Stimulated activated CD8-positive, alpha-beta memory T cell treated with anti-CD3 and anti-CD28 coated beads, Interleukin-4, amount 100 ng/mL, for 48 hours (primary cell): ENCODE measurements at places on chromosomes 6 and 20.

DNA sequence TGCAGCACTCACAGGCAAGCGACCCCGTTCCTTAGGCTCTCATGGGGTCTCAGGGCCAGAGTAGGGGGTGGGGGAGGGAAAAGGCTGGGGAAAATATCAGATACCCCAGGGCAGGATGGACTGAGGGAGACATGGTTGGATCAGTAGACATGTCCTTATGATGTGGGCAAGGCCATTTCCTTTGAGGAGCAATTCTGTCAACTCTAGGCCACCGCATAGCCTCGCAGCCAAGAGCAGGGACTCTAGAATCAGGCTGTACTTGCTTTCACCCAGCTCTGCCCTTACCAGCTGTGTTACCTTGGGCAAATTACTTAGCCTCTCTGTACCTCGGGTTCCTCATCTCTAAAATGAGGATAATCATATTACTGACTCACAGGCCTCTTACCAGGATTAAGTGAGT is 2.2 kb upstream of the MAPK13 start:
- no peak for DNase-seq

DNA sequence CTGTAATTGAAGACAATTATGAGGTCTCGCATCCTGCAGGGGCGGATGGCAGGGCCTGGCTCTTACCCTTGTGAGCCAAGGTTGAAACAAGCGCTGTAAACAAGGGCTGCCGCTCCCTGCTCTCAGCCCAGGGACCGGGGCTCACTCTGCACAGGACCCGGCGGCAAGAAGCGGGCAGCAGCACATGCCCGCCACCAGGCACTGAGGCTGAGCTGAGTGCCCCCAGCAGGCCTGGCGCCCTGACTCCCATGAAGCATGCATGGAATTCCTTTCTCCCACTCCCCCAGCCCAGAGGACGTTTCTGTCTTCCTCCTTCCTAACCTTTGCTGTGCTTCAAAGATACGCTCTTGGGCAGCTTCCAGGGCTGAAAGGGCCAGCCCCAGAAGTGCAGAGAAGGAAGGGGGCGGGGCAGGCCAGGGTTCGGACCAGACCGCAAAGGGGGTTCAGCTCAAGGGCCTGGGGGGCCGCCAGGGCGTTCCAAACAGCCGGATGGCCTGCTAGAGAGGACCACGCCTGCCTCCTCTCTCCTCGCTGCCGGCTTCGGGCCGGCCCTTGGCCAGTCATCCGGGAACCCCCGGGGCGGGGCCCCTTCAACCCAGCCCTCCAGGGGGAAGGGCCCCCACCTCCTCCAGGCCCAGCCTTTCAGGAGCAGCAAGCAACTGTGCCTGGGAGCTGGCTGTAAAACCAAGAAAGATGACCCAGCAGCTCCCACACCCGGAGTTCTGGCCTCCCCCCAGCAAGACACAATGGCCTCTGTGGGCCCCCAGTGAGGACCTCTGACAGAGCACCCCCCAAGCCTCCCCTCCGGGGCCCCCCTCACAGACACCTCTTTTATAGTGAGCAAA is 109.9 kb downstream of the NOL4L start:
- no peak for DNase-seq

GRCh38 chr6:100670056-100670455 is 205.3 kb upstream of the SIM1 start:
- no peak for DNase-seq

GRCh38 chr6:45548657-45549515 is 171.2 kb upstream of the SUPT3H start:
- DNase-seq = no peak

DNA sequence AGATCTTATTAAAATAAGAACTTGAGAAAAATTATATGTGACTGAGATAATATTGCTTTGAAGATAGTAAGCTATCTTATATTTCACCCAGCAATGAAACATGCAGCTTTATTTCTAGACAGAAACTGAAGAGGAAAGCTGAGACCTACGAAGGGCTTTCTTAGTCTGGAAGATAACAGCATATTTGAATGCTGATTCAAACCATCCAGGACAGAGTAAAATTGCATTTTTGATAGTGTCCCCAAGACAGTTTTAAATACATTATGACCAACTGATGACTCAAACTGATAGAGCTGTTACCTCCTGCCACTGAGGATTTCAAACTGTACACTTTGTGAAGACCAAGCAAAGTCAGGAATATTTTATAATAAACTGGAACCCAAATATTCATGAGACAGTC is 409.6 kb downstream of the GRIK2 start:
- DNase-seq = no peak

GRCh38 chr6:95848717-95849116 is 167.1 kb upstream of the FUT9 start:
- DNase-seq = no peak

DNA sequence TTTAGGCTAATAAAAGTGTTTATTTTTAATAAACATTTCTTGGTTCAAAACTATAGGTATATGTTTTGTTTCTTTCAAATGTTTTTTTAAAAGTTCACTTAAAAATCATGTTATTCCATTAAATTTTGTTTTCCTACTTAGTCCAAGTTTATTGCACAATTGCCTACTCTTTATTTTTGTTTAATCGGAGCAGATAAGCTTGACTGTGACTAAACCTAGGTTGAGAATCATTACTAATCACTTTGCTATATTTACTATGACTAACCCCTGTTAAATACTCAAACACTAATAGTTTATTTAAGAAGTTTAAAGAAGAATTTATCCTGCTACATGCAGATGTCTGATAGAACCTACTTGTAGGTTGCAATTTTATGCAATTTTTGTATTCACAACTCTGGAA is 18.8 kb downstream of the MAP3K4 start:
- no peak for DNase-seq

DNA sequence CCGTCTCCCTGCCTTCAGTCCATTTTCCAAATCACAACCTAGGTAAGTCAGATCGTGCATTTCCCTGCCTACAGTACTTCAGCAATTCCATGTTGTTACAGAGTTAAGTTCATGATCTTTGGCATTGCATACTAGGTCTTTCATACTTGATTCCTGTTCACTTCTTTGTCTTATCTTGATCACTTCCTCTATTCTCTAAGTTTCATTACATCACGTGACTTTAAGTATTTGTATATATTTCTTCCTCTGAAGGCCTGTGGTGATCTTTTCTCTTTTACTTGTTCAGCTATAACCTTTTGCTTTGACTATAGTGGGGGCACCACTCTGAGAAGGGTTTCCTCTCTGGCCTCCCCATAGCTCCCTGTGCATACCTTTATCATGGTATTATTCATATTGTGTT is 100.2 kb downstream of the TRMT11 start:
- no peak for DNase-seq

- no peak for DNase-seq
These were observed 16.5 kb upstream of the NTSR1 start for GRCh38 chr20:62692176-62692575.

DNA sequence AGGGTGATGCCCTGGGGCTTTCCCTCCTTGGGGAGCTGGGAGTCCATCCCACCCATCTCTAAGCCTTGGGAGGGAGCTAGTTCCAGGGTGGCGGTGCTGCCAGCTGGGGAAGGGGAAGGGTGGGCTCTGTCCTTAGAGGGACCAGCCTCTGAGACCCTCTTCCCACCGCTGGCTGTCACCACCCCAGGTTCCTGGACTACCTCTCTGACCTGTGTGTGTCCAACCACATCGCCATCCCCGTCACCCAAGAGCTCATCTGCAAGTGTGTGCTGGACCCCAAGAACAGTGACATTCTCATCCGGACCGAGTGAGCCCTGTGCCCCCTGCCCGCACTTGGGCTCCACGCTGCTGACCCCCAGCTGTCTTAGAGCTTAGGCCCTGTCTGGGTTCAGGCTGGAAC is 43.2 kb downstream of the UQCC2 start:
- DNase-seq = no peak

GRCh38 chr6:113458368-113459010 is 398.7 kb upstream of the MARCKS start:
- no peak for DNase-seq

- DNase-seq = no peak
These were observed 248.8 kb downstream of the TAF4 start for GRCh38 chr20:61816606-61817460.

GRCh38 chr6:170076466-170077165 is 214.3 kb downstream of the DLL1 start:
- DNase-seq = peak; percentile 15

DNA sequence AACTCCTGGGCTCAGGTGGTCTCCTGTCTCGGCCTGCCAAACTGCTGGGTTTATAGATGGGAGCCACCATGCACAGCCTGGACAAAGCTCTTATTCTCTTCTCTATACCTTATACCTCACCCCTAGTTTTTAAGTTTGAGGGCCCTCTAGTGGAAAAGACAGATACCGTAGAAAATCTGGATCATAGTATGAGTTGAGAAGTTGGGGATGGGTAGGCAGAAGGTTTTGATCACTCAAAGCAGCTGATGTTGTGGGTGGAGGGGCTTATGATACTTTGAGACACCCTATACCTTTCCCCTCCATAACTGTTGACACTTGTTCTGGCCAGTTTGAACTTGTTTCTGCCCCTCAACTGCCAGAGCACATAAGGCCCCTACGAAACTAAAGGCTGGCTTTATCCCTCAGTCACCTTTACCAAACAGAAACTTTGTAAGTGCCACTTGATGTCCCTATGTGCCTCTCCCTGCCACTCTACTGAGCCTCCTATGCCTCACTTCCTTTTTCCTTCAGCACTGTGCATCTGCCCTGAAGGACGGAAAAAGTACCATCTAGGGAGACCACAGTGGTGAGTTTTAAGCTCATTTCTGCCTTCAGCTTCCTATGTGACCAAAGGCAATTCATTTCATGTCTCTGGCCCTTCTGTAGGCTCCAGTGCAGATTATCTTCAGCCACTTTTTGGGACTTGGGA is 28.6 kb downstream of the RALY start:
- no peak for DNase-seq

DNA sequence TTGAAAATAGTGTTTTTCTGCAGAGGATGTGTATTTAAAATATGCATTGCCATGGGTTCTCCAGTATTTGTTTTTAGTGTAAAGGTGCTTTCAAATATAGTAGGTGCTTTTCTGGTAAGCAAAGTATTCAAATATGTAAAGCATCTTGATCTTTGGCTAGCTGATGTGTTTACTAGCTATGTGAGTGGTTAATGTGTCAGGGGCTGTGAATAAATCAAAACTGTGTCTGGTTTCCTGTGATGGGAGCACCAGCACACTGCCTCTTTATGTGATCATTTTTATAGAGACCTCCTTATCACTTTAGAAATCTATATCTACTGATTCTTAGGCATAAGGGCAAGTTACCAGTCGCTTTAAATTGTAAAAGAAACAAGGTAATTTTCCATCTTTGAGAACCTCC is 388.9 kb upstream of the MAN1A1 start:
- no peak for DNase-seq

GRCh38 chr6:6643398-6643797 is 54.9 kb downstream of the LY86 start:
- no peak for DNase-seq

GRCh38 chr6:107679457-107679856 is 144.7 kb downstream of the SCML4 start:
- DNase-seq = no peak

- DNase-seq = no peak
These were observed 9.3 kb downstream of the SYNGAP1 start for GRCh38 chr6:33428966-33429749.

DNA sequence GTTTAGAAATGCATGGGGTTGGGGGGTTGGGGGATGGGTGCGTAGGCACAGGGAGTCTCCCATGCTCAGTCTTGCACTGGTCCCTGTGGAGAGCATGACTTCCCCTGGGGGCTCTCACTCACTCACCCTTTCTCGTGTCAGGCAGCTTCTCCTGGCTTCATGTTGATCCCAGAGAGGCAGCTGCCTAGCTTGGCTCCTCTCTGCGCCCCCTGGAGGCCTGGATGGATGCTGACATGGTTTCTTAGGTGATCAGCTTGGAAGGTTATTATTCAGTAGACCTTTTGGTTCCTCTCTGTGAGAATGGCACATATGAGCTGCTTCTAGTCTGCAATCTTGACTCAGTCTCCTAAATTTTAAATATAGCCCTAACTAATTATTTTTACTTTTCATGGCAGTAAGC is 109.3 kb upstream of the FAM83B start:
- peak; percentile 28 for DNase-seq

DNA sequence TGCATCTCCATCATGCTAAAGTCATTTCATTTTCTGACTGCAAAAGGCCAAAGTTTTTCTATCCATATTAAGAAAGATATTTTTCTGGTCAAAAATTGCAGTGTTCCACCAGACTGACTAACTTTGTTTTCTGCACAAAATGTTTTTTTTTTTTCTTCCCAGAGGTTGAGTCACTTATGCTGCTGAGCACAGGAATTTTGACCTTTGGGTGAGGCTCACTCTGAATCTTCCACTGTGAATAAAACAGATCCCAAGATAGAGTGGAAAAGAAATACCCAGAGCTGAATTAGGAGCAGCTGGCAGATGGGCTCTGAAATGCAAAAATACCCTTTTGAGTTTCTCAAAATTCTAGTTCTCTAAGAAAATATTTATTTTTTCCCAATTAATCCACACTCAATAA is 996.8 kb downstream of the KIF16B start:
- DNase-seq = no peak

- no peak for DNase-seq
These were observed 87.8 kb downstream of the KIF16B start for GRCh38 chr20:16485401-16485800.

DNA sequence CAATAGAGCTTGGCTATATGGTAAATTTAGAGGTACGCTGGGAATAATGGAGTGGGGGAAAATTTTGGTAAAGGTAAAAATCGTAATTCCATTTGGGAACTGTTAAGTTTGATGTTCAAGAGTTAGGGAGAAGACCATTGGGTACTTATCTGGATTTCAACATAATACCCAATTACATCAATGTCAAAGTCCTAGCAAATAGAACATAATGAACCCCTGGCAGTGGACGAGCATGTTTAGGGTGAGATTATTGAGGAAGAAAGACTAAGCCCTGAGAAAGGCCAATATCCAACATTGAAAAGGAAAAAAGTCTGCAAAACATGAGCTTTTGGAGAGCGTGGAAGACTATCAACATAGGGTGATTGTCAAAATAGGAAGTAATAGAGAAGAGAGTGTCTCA is 106.6 kb downstream of the TSHZ2 start:
- DNase-seq = no peak

DNA sequence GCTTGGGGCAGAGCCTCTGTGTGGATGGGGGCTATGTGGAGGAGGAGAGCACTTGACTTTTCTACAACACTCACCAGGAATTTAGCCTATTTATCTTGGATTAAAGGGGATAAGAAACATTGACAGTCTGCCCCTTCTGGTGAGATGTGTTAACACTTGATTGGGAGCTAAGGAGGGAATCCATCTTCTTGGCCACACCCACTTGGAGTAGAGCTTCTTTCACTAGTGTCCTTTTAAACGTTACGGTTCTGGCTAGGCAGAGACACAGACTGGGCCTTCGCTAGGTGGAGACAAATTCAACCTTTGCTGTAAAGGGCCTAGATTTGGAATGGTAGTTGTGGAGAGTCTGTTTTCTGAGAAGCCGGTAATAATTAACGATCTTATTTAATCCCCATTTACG is 15.5 kb upstream of the TPBG start:
- no peak for DNase-seq
